Fibroblast of skin of right quadriceps (primary cell): ENCODE measurements at places on chromosomes 13 and 19.

- DNase-seq = peak; percentile 32
These were observed 95.8 kb downstream of the WASF3 start for GRCh38 chr13:26653310-26653709.

- DNase-seq = no peak
These were observed 1.3 kb downstream of the TPP2 start for GRCh38 chr13:102598061-102598460.

DNA sequence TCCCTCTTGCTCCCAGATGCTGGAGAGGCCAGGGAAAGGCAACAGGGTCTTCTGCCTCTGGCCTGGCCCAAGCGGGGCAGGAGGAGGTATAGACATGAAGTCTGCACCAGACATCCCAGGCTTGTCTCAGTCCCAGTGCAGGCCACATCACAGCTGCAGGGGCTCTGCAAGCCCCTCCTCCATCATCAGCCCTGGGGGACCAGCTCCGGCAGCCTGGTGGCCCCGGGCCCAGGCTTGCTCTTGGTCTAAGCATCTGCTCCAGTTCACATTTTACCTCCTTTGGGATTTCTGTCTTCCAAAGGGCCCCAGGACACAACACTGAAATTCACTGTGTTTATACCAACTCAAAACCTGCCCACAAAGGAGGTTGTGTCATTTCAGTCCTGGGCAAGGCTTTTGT is 359.4 kb downstream of the ZNF536 start:
- no peak for DNase-seq

- no peak for DNase-seq
These were observed 55.7 kb upstream of the ABCC4 start for GRCh38 chr13:95356916-95357315.

GRCh38 chr13:94330552-94331071 is 148.9 kb downstream of the DCT start:
- no peak for DNase-seq

- DNase-seq = no peak
These were observed 247.3 kb upstream of the SOX21 start for GRCh38 chr13:94959626-94960025.

DNA sequence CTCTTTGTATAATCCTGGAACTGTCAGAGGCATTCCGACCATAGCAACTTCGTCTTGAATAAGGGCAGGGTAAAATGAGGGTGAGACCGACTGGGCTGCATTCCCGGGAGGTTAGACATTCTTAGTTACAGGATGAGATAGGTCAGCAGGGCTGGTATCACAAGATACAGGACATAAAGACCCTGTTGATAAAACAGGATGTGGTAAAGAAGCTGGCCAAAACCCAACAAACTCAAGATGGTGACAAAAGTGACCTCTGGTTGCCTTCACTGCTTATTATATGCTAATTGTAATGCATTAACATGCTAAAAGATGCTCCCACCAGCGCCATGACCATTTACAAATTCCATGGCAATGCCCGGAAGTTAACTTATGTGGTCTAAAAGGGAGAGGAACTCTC is 27.7 kb upstream of the MBNL2 start:
- peak; percentile 58 for DNase-seq

DNA sequence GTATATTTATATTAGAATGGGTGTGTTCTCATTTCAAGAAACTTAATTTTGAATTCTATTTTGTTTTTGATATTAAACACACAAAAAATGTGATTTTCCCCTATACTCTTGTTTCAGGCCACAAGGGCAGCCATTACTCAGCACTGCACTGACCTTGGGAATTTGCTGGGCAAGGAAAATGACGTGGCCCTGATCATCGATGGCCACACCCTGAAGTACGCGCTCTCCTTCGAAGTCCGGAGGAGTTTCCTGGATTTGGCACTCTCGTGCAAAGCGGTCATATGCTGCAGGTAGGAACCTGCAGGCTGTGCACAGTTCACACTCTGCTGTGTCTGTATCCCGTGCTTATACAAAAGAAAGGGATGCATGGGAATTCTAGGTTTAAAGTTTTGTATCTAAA is 327.3 kb downstream of the ATP8A2 start:
- DNase-seq = no peak

GRCh38 chr13:59000770-59001169 is 1163.0 kb downstream of the DIAPH3 start:
- no peak for DNase-seq
